Activated CD4-positive, alpha-beta T cell treated with anti-CD3 and anti-CD28 coated beads, Interleukin-2, amount 50 U/mL, for 48 hours (primary cell): ENCODE measurements at places on chromosomes 5 and 9.

GRCh38 chr5:66945389-66946349 lies 250.9 kb downstream of the CD180 start:
- DNase-seq: peak; percentile 38

- no peak for DNase-seq
Measured at GRCh38 chr5:133589286-133589685, 23.1 kb downstream of the FSTL4 start.

- DNase-seq: no peak
Measured at GRCh38 chr5:73768-74502, 18.0 kb upstream of the PLEKHG4B start.

DNA sequence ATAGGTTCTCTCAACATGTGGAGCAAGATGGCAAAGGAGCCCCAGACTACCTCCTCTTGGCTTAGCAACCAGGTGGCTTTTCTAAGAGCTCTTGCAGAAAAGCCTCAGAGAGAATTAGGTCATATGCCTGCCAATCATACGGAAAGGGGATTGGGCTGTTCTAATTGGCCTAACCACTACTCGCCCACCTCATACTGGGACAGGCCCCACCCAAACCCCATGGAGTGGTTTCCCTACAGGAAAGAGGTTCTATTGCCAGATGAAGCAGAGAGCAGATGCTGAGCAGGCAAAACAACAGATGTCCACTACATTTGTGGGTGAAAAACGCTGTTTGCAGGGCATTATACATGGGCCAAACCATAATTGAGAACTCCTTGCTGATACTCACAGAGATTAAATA lies 29.0 kb downstream of the ABLIM3 start:
- DNase-seq: no peak

- no peak for DNase-seq
Measured at GRCh38 chr5:96852759-96853158, 23.5 kb upstream of the ERAP2 start.

- no peak for DNase-seq
Measured at GRCh38 chr5:95649274-95649673, 2.7 kb downstream of the RFESD start.

DNA sequence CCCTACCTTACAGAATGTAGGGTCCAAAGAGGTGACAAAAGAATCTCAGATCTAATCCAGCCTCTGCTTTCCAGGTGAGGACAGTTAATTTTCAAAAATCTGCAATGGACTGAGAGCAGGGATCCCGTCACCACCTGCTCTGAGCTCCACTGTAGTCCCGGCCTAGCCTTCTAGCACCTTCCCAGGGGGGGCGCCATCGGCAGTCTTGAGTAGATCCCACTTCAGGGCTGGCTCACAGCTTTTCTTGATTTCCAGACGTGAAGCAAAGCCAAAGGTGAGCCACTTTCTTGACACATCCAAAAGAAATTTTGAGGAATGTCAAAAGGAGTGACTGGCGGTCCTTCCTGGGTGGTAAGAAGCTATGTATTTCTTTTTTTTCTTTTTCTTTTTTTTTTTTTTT lies 114.1 kb downstream of the SYK start:
- peak; percentile 43 for DNase-seq

DNA sequence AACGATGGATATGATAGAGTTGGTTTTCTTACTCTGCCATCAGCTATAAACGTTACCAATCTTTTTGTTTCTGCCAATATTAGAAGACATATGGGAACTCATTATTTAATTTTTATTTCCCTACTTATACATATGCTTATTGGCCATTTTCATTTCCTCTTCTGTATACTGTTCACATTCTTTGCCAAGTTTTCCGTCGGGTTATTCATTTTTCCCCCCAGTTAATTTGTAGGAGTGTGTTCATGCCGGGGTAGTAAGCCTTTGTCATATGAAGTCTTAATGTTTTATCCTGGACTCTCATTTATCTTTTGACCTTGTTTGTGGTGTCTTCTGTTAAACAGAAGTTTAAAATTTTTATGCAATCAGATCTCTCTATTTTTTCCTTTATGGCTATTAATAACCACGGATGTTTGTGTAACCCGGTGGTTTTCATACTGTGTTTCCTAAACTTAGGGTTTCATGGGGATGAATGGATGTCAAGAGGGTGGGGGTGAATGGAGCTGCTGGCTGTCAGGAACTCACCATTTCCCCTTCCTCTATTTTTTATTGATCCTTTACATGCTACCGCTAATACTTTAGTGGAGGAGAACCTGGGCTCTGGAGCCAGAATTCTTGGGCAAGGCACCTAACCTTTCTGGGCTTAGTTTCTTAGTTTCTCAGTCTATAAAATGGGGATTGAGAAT lies 42.5 kb upstream of the PPARGC1B start:
- DNase-seq: no peak

DNA sequence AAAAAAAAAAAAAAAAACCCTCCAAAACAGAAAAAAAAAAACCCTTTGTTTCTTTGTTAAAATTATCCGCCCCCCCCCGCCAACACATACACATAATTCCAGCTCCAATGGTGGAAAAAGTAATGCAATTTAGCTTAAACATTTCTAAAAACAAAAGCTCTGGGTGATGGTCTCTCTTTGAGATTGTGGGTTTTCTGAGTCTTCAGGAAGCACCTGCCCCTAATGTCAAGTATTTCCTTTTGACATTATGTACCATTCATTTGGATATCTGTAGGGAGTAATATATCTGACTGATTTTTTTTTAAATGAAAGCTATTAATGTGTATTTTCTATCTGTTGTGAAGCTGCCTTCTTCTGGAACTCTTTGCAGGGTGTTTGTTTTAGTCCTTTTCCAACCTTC lies 389.7 kb downstream of the TAF11L14 start:
- no peak for DNase-seq

DNA sequence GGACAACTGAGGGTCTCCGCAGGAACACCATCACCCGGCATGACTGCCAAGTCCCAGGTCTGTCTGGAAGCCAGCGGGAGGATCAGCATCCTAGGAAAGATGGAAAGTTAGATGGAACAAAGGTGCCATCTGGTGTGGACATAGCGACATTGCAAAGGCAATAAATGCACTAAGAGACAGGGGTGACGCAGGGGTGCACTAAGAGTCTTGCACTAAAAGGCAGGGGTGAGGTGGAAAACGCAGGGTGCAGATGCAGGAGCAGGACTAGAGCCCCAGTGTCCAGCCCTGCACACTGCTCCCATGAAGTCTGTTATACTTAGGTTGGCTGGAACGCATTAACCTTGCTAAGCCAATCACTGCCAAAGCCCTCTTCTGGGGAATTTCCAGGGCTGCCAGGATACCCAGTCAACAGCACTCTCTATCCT lies 15.5 kb downstream of the ATOX1 start:
- DNase-seq: no peak

- DNase-seq: no peak
Measured at GRCh38 chr9:93107151-93107824, 11.3 kb downstream of the CARD19 start.

GRCh38 chr9:27142299-27142930 lies 33.4 kb downstream of the TEK start:
- no peak for DNase-seq

- DNase-seq: no peak
Measured at GRCh38 chr5:33195431-33196165, 245.2 kb upstream of the TARS1 start.

- DNase-seq: no peak
Measured at GRCh38 chr9:10566848-10567247, 46.0 kb downstream of the PTPRD start.

DNA sequence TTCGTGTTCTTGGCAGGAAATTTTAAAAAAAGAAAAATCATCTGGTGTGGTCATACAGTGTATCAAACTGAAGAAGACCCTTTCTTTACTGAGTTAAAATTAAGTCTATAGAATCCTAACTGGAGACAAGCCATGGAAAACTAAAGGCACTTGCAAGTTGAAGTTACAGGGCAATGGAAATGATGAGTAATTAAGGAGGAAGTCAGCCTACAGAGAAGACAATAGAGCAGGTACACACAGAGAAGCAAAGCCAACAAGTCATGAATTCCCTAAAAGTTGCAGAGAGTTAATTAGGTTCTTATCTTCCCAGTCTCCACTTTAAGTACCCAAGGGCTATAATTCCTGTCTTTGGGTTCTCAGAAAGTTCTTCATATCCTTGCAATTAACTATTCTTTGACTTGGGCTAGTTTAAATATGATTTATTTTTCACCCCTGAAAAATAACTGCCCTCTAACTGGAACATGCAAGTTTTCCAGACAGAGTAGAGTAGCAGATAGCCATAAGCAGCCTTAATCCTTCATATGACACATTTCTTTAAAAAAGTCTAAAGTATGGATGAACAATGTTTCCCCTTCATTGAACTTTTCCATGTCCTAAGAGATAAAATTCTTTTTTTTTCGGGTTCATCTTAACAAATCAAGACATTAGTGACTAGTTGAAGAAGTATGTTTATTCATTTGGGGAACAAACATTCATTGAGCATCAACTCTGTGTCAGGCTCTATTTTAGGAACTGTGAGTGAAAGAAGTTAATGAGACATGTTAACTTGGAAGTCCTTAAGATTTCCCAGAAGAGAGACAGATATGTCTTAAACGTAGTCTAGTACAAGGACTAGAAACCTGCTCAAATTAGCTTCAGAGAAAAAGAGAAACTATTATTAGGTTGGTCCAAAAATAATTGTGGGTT lies 5.2 kb upstream of the ITGA2 start:
- DNase-seq: no peak

- no peak for DNase-seq
Measured at GRCh38 chr9:17361378-17361777, 217.5 kb upstream of the SH3GL2 start.

- no peak for DNase-seq
Measured at GRCh38 chr5:53161876-53162275, 52.3 kb upstream of the MOCS2 start.

GRCh38 chr5:117118499-117118898 lies 543.9 kb upstream of the SEMA6A start:
- no peak for DNase-seq

- DNase-seq: no peak
Measured at GRCh38 chr9:91253488-91253887, 108.2 kb downstream of the AUH start.

DNA sequence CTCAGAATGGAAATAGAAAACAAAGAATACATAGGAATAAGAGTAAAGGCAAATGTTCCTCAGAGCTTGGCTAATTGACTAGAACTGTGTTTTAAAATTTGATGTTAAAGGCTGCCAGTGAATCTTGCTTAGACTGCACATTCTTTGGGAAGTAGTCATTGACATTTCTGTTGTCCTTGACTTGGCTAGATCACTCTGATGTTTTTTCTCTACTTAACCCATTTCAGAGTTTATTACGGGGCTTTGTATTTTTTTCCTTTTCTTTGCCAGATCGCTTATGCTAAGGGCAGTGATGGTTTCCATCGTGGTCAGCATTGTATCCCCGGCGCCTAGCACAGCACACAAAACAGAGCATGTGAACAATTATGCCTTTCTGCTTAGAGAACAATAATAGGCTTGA lies 1126.7 kb upstream of the CDH9 start:
- no peak for DNase-seq

DNA sequence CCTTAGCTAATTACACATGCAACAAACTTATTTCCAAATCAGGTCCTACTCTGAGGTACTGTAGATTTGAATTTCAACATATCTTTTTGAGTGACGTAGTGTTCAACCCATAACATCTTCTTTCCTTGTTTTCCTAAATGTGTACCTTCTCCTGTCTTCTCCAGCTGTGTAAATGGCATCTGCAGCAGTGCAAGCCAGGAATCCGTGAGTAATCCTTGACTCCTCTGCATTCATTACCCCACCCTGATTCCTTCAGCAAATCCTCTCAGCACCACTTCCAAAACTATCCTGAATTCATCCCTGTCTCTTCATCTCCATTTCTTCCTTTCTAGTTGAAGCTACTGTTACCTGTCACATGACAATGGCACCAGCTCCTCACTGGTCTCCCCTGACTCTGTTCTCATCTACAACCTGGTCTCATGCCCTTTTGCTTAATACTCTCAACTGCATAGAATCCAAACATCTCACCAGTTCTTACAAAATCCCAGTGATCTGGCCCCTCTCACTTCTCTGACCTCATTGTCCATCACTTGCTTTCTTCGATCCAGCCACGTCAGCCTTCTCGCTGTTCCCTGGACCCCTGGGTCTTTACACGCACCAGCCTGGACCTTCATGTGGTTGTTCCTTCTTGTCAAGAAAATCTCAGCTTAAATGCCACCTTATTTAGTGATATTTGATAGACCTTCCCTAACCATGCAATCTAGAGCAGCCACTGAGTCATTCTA lies 14.6 kb upstream of the TRAF1 start:
- DNase-seq: no peak

DNA sequence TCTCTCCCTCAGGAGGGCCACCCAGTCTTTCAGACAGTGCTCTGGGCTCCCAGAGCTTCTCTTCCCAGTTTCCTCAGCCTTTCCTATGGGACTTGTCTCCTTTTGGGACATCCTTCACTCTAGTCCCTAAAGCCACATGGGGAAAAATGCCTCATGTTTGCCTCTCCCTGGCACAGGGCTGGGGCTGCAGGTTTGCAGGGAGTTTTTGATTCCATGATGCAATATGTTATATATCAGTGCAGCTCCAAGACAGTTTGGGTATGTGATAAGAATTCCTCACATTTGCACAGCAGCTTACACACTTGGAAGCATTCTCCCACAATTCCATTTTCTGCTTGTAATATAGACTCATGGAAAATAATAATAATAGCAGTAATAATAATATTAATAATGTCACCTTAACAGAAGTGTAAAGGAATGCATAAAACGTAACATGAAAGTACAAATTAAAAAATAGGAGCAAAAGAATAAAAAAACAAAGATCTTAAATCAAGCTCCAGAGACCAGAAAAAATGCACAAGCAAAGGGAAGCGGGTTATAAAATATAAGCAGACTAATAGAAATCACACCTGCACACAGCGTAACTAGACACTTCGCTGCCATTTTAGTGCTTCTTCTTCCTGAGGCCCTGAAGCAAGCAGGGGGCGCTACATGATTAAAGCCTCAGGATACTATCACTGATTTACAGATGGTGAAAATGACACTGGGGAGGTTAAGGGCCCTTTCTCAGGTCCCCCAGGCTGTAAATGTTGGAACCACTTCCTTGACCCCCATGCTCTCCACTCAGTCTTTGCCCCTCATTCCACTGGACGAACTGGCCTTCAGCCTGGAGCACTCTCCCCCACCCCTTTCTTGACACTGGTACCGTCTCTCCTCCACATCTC lies 70.0 kb upstream of the IL17B start:
- no peak for DNase-seq

DNA sequence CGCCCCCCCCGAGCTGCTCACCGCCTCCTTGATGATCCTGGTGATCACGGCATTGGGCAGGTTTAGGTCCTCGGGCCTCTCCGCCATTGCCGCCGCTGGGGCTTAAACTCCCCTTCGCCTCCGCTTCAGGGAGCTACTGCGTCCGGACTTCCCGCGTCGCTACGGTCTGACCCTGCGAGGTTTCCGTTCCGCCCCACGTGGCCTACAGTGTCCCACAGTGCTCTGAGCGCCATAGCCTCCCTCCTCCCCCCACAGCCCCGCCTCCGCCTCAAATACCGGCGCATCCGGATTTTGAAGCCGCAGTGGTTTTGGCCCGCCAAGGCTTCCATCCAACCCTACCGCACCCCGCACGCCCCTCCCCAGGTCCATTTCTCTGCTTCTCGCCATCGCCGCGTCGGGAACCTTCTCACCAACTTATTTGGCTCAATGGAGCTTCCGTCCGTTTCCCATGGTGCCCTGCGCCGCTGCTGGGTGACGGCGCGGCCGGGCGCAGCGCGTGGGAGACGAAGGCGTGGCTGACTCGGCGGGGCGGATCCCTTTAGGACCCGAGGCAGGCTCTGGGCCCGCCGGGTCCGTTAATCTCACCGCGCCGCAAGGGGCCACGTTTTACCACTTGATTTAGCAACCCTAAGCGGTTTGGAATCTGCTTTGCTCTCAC lies at the start of the genes C9orf43 and POLE3:
TSS of gene C9orf43 (plus strand) at position 541 of the 658 bp plus-strand sequence. CDS start 2,747 bp downstream, outside the sequence.
TSS of gene POLE3 (minus strand) at position 469 of the 658 bp plus-strand sequence. CDS start at position 87, 382 bp downstream.
- DNase-seq: peak; percentile 96
